Fibroblast of skin of back (primary cell): ENCODE measurements at places on chromosomes 1 and 21.

GRCh38 chr1:109625601-109626560, 6.2 kb downstream of the AMPD2 start:
- no peak for DNase-seq

DNA sequence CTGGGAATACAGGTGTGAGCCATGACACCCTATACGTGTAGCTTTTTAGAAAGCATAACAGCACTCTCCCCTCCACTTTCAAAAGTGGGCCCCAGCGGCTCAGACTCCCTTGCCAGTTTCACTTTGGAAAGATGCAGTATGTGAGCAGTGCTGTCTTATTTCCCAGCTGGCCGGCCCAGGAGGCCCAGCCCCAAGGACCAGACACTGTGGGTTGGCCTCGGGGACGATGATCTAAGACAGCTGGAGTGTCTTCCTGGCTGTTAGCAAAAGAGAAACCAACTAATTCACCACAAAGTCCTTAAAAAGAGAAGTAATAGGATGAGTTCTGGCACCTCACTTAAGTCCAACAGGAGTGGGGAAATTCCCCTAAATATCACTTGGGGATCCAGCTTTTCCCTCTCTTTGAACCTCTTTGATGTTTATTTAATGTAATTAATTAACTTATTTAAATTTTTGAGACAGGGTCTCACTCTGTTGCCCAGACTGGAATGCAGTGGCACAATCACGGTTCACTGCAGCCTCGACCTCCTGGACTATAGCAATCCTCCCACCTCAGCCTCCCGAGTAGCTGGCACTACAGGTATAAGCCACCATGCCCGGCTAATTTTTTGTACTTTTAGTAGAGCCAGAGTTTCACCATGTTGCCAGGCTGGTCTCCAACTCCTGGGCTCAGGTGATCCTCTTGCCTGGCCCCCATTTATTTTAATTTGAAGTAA, 17.6 kb upstream of the CLIC4 start:
- DNase-seq = peak; percentile 91

GRCh38 chr1:15402809-15403450, 6.8 kb upstream of the EFHD2 start:
- DNase-seq = no peak

DNA sequence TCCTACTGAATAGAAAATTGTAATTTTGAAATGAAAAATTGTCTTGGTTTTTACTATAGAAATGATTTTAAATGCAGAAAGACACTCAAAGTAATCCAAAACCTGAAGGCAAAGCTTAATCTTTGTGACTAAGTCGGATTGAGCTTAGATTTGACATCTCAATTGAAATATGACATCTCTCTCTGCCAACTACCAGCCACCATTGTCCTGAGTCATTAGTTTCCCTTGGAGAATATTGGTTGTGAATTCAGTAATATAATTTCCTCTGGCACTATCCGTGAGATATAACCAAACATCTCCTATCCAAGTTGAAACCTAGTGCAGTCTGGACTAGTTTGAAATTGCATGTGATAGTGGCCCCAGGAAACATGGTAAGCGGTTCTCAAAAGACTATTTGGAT, 37.1 kb downstream of the PLA2G4A start:
- peak; percentile 23 for DNase-seq

GRCh38 chr1:200737647-200738291, 924 bp upstream of the CAMSAP2 start:
- DNase-seq = no peak

GRCh38 chr1:18547460-18547859, 66.7 kb downstream of the KLHDC7A start:
- DNase-seq = no peak

DNA sequence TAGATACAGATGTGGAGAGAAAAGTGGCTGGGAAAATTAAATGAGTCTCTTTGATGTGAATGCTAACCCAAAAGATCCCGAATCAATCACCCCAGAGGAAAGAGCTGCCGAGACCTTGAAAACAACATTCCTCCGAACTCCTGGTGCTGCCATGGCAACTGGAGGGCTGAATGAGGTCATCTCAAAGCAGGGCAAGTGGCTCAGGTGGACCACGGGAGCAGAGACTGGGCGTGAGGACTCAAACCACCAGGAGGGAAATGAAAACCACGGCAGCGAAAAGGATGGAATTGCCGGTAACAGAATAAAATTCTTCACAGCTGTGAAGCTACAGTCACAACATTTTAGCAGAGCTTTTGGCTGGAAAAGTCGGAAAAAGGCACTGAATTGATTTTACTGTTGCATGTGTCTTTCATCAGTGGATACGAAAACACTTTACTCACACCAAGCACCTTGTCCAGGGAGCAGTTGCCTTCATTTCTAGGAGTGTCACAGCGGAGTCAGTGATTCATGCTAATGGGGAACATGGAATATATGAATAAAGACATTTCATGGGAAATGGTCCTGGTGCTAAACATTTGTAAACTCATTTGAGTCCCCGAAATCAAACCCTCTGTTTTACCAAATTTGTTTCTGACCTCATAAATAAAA, 23.2 kb upstream of the BECN2 start:
- DNase-seq = peak; percentile 39

- DNase-seq = no peak
Measured at GRCh38 chr1:96049759-96050409, 671.7 kb upstream of the PTBP2 start.

GRCh38 chr21:16117331-16117730, 387.5 kb downstream of the USP25 start:
- DNase-seq = peak; percentile 45

GRCh38 chr1:238951809-238952208, 434.6 kb upstream of the CHRM3 start:
- peak; percentile 30 for DNase-seq

DNA sequence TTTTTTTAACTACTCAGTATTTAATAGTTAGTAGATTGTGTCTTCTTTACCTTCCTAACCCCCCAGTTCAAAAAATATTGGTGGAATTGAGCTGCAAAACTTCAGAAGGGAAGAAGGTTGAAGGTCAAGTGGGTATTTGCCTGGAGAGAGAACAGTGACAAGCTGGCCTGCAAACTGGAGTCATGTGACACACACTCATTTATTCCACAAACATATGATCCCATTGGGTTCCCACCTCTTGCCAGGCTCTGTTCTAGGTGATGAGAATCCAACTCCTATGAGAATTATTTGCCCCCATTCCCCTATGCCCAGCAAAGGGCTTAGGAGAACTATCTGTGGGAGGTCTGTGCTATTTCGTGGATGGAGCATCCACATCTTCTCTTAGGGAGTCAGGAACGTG, 3.5 kb upstream of the PEF1 start:
- no peak for DNase-seq

DNA sequence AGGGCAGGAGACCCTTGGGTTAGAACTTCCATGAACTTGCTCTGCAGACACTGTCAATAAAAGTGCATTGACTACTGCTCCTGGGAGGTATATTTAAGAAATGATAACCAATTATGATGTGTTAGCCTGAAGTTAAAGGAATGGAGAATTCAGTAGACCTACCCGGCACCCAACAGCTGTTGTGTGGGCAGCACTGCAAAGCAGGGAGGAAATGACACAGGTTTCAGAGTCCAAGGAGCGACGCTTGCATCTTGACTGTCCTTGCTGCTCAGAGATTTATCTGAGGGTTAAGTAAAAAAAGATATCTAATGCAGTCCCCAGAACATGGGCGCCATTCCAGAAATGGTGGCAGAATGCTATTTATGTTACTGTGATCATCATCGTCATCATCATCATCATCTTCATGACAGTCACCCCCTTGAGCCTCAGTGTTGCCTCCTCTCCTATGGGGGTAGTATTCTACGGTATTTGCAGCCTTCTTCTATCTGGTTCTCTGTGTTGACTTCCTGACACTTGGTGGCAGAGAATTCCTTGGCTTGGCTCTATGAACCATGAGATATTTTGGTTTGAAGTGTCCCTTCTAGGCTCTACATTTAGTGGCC, 225.9 kb downstream of the KAZN start:
- DNase-seq = no peak
